Cerebellum (tissue), 4 donors: ENCODE measurements at places on chromosomes 2 and 18. TPM values are rescaled to one million over a fixed set of nuclear protein-coding genes. Genes with fewer than 3 reads are reported as not detected.

DIS3L2 gene
- total RNA-seq: 44.3 TPM

ERCC3 gene
- total RNA-seq: 43.7 TPM

CERKL gene
- 47.5 TPM for total RNA-seq

VWC2L gene
- total RNA-seq: 4.3 TPM

ASXL2 gene
- 7.9 TPM for total RNA-seq

WNT10A gene
- total RNA-seq: 0.27 TPM

GALR1 gene
- 1.4 TPM for total RNA-seq

CCBE1 gene
- total RNA-seq: 4.3 TPM

STON1 gene
- total RNA-seq: 11.4 TPM

ANKRD62 gene
- 0.18 TPM for total RNA-seq

MC4R gene
- total RNA-seq: 0.54 TPM

- DNase-seq: no peak
Measured at GRCh38 chr18:5582076-5582475, 38.3 kb upstream of the EPB41L3 start.

DNA sequence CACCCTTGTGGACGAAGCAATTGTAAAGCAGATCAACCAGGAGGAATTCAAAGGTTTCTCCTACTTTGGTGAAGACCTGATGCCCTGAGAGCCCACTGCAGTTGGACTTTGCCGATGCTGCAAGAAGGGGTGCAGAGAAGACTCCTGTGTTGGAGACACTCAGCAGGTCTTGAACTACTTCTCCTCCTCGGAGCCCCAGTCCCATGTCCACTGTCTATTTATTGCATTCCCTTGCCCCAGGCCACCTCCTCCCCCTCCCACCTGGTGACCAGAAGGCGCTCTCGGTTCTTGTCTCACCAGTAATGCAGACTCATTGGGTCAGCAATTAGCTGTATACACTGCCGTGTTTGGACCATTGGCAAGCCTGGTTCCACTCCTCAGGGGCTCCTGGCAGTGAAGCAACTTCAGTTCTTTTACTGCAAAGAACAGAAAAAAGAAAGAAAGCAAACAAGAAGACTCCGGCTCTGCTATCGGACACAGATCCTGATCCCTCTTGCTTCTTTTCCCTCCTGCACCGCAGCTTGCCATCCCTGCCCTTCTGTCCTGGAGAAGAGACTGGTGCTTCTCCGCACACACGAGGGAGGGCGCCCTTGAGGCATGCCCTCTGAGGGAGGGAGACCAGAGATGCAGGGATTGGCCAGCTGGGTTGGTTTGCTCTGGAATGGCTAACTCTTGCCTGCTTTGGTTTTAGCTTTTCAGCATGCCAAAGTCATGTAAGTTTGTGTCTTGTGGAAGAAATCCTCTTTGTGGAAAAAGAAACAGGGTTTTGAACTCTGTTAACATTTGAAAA, 112.2 kb upstream of the EPAS1 start:
- DNase-seq: no peak

DNA sequence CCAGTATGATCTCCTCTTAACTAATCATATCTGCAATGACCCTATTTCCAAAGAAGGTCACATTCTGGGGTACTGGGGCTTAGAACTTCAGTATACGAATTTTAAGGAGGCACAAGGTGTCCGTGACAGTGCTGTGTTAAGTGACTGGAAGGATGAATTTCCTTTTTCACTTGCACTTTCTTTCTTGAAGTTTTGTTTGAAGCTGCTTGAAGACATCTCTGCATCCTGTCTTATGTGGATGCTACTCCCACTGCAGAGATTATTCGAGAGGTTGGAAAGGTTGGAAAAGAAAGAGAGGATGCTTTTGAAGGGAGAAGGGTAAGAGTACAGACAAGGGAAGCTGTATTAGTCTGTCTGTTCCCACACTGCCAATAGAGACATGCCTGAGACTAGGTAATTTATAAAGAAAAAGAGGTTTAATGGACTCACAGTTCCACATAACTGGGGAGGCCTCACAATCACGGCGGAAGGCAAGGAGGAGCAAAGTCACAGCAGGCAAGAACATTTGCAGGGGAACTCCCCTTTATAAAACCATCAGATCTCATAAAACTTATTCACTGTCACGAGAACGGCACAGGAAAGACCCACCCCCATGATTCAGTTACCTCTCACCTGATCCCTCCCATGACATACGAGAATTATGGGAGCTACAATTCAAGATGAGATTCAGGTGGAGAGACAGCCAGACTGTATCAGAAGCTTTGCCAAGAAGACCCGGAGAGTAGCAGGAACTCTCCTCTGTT, 3.6 kb upstream of the RNF144A start:
- DNase-seq: no peak

GRCh38 chr18:43719267-43719795, 442.0 kb upstream of the SYT4 start:
- no peak for DNase-seq

DNA sequence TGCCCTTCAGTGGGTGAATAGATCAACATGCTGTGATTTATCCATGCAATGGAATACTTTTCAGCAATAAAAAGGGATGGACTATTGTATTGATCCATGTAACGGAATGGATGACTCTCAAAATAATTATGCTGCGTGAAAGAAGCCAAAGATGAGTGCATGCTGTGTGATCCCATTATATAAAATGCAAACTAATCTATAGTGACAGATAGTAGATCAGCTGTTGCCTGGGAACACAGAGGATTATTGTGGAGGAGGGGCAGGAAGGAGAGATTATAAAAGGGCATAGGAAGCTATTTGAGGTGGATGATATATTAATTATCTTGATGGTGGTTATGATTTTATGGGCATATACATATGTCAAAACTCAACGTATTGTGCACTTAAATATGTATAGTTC, 55.5 kb upstream of the ADAM23 start:
- DNase-seq: no peak

GRCh38 chr2:141848191-141848590, 282.6 kb downstream of the LRP1B start:
- DNase-seq: peak; percentile 4

DNA sequence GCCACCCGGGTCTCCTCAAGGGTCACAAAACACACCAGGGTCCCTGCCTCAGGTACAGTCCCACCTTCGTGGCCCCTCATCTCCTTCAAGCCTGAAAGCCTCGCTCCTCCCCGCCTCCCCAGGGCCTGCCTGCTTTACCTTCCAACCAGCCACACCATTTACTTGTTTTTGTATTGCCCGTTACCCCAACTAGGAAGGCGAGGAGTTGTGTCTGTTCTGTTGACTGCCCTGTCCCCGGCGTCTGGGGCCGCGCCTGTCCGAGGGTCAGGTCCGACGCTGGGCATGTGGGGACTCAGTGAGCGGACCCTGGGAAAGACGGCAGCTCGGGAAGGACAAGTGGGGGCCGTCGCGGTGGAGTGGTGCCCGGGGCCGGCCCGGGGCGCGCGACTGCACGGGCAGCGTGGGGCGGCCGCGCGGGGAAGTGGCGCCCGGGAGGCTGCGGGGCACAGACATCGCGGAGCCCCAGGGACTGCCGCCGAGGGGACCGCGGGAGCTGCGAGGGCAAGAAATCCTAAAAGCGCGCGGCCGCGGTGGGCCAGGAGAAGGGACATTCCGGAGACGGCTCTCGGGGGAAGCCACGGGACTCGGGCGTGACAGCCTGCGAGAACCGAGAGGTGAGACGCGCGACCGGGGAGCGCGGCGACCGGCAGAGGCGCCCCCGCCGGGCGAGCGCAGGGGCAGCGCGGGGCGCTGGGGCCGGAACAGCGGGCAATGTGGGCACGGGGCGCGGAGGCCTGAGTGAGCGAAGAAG, 797 bp upstream of the GRHL1 start:
- no peak for DNase-seq

GRCh38 chr2:13046557-13047165, 329.9 kb downstream of the TRIB2 start:
- no peak for DNase-seq

DNA sequence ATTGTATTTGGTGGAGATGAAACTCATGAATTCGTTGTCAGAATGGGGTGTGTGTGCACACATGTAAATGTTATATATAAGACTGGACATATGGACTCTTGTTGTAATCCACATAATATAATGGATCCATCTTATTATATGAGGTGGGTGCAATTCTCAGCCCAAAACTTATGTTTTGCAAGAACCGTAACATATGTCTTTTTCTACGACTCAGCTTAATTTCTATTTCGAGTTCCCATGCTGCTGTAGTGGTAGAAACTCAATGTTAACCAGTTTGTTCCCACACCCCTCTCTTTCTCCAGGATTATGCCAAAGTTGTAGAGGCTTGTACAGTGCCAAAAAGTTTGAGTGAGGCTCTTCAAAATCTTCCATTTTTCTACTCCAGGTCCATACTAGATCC, 112.5 kb upstream of the SPOPL start:
- DNase-seq: no peak

DNA sequence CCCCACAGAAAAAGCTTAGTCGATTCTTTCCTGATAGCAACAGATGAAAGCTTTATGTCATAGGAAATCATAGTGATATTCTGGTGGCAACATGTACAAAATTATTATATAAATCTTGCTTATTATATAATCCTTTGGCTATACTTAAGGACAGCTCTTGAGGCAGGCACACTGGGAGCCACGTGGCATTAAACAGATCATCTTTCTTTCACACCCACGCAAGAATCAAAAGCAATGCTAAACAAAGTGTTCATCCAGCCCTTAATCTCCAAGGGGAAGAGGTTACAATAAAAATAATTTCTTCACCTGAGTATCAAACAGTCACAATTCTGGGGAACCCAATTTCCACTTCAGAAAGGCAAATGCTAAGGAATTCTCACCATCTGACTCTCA, 57.8 kb downstream of the CYB5A start:
- no peak for DNase-seq

- no peak for DNase-seq
Measured at GRCh38 chr2:234422273-234422732, 74.6 kb downstream of the ARL4C start.

GRCh38 chr2:231062776-231063175, 6.1 kb downstream of the PSMD1 start:
- DNase-seq: no peak

DNA sequence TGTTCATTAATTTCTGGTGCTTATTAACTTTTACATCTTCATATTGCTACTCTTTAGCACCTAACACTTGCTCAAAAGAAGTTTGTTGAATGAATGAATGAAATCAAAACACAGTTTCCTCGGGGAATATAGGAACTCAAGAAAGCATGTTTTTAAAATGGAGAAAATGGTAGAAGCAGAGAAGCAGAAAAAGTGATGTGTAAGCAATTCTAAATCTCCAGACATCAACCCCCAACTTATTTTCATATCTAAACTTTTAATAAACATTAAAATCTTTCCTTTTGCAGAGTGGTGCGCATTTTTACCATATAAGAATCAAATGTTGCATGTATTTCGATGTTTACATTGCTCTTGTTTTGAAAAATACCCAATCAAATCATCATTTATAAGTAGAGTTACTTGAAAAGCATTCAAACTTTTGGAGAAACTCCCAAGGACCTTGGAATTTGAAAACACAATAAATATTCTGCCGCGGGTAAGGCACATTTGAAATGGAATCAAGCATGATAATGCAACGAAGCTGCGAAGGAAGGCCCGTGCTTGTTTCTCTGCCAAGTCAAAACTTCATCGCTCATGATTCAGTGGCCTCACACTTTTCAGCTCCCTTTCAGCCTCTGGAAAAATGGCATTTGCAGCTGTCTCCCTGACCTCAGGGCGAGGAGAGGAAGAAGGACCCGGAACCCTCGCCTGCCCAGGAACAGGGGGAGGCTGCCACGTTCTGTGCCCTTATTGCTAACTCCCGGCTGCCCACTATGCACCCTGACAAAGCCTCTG, 26.7 kb upstream of the SMIM21 start:
- no peak for DNase-seq

DNA sequence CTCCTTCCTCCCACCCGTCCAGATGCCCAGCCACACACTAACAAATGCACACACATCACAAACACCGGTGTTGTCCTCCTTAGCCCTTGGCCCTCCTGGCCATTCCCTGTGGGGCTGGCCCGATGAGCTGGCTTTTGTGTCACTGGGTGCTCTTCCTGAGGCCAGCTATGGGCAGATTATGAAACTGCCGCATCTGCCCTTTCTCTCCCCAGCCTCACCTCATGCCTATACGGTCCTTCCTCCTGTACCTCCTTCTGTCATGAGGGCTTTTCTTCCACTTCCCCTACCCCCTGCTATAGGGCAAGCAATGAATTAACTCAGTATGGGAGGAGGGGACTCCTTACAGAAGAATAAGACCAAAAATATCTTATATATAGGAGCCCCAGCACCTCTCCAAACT, 10.3 kb upstream of the INO80C start:
- no peak for DNase-seq

DNA sequence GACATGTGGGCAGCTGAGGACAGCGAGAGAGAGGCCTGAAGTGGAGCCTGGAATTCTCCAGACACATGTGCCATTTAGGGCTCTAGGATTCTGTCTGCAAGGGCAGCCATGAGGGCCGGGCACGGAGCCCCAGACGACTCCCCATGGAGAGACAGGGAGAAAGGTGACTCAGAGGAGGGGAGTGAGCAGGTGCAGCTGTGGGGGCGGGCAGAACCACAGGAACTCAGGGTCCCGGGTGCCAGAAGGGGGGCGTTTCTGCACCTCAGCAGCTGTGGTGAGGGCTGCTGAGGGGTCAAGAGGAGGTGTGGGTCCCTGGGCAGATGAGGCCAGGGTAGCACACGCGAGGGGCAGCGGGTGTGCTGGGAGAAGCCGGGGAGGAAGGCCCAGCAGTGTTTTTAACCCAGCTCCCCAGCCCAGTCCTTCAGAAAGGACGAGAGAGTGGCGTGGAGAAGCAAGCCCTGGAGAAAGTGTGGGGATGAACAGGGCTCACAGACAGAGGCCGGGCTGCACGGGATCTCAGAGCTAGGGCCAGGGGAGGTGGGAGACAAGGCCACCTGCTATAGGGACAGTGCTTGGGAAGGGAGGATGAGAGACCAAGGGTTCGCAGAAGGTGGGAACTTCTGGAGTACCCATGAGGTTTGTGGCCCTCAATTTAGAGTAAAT, 7.6 kb downstream of the GPR17 start:
- DNase-seq: no peak

- no peak for DNase-seq
Measured at GRCh38 chr2:47065771-47066380, 89.2 kb downstream of the STPG4 start.

- DNase-seq: no peak
Measured at GRCh38 chr18:38241736-38242135, 676.1 kb upstream of the CELF4 start.

GRCh38 chr18:46815661-46816060, 58.8 kb upstream of the ST8SIA5 start:
- DNase-seq: no peak

DNA sequence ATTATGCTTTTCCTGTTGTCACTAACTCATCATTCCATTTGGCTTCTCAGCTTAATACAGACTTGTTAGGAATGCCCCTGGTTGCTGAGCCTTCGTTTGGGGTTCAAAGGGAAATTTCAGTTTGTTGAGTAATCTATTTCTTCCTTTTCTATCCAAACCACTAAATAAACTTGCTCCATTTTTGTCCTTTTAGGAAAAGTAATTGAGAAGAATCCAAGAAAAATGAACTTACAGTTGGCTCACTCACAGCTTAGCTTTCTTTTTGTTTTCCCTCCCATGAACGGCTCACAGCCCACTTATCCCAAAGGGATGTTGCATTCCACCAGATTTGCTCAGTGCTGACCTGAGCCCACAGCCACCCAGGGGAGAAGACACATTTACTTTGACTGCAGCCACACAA, 73.9 kb downstream of the SOX11 start:
- DNase-seq: no peak
